ENCODE measurements at places on chromosomes 5 and 9.

DNA sequence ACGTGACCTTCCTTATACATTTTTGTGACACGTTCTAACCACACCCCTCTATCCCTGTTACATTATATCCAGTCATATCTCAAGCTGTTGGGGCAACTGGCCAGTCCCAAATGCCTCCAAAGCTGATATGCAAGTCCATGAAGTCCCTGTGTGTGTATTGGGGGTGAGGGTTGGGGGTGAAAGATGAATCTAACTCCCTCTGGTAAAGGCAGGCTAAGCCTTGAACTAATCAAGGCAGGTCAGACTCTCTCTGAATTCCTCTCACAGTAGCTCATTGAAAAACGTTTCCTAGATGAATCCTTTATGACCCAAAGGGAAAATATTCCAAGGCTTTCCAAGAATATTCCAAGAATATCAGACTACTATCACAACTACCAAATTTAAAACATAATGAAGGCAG is 174.4 kb downstream of the MUSK start:
- DNase-seq, result no peak

DNA sequence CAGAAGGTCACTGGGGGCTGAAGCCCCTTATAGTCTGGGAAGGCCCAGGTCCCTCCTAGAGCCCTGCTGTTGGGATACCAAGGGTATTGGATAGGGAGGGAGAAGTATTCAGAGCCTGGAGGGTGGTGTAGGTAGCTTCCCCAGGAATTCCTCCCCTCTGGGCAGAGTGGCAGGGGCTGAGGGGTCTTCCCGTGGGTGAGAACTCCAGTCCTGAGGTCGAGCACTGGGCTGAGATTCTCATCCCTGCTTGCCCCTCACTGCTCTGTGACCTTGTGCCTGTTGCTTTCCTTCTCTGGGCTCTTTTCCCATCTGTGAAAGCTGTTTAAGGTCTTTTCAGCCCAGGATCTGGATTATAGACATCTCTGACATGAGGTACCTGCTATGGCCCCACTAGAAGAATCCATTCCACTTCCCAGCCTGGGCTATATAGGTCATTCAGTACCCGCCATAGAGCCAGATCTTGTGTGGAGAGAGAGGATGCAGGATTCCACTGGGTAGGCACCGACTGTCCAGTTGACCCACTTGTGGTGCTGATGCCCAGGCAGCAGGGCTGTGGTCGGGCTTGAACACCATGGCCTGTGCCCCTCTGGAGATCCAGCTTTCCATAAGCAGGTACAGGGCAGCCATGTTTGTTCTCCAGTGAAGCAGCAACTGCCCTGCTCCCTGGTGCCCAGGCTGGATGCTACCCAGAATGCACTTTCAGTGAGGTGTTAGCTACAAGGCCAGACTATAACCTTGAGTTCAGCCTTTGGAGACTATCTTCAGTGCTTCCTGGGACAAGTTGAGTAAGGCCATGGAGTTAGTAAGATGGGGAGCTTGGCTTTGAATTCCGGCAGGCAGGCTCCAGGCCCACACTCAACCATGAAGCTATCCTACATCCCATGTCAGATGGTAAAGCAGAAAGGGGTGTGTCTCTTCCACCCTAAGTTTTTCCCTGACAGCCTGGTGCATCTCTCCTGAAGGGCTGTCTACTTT is 60.1 kb downstream of the AMBP start:
- DNase-seq, result no peak

DNA sequence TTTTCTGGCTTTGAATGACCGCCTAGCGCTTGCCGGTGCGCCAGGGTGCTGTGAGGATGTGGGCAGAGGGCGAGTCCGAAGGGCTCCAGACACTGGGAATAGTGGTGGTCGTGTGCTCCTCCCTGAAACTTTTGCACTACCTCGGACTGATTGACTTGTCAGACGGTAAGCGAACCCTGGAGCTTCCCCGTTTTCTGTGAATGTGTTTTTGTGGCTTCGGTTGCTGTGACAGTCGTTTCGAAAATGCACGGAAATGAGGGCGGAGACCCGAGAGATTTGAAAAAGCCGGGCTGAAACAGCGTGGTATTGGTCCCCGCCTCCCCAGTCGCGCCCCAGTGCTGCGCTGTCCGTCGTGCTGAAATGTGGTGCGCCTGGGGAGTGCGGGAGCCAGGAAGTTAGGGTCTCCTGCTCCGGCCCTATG is 102.5 kb upstream of the GABRP start:
- DNase-seq, result peak; percentile 6

- DNase-seq, result no peak
Measured at GRCh38 chr9:92299116-92299515, 5.6 kb upstream of the IARS1 start.

DNA sequence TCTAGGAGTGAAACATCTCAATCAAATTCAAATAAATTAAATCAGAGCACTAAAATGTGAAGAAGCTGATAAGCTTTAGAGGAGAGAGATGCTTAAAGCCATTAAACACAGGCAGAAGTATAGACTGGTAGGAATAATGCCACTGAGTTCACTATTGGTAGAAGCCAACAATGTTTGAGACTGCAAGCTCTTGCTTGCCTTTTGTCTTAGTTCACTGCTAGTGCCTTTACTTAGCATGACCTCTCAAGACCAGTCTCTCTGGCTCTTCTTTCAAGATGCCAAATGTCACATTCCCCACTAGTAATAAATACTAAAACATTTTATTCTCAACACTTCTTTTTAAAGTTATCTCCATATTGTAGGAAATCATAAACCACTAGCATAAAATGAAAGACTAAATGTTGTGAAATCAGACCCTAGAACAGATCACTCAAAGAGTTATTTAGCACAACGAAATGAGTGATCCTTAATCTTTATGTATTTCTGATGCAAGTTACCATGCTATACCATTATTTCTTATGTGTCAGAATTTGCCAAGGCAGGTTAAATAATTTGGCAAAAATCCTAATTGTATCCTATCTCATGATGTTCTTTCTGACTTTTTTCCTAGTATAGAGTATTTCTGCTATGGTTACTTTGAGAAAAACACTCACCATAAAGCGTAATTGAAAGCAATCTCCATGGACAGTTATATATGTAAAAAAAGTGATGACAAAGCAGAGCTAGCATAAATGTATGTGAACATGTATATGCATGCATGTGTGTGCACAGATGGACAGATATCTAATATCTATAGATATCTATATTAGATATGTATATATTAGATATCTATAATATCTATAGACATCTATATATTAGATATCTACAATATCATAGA is 57.5 kb downstream of the PJA2 start:
- DNase-seq, result no peak

DNA sequence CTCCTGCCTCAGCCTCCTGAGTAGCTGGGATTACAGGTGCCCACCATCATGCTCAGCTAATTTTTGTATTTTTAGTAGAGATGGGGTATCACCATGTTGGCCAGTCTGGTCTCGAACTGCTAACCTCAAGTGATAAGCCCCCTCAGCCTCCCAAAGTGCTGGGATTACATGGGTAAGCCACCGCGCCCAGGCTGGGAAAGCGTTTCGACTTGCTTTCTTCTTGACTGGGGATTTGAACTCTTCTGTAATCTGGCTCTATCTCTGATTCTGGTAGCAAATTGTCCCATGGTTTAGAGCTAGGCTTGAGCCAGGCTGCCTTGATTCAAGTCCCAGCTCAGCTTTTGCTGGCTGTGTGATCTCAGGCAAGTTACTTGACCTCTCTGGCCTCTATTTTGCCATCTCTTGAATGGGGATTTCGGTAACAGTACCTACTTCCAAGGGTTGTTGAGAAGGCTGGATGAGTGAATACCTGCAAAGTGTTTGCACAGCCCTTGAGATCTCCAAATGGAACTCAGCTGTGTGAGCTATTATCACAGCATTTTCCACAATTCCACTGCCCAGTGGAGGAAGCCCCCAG is 20.5 kb upstream of the MVB12B start:
- DNase-seq, result no peak

DNA sequence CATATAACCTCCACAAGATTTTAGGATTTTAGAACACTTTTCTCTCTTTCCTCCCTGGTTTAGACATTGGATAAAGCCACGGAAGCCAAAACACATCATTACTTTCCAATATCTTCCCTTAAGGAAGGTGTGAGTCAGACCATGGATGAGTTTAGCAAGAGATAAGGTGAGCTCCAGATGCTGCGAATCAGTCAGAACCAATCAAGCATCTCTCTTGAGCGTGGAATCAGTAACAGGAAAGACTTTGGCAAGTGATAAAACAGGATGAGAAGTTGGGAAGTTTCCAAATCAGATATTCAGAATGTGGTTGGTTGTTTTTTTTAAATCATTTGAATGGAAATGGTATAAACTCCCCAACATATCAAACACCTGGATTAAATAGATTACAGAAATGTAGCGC is 397.8 kb downstream of the EFNA5 start:
- no peak for DNase-seq

GRCh38 chr5:95178046-95178651 is 106.7 kb downstream of the MCTP1 start:
- no peak for DNase-seq

GRCh38 chr5:8944005-8944404 is 601.9 kb downstream of the SEMA5A start:
- no peak for DNase-seq

DNA sequence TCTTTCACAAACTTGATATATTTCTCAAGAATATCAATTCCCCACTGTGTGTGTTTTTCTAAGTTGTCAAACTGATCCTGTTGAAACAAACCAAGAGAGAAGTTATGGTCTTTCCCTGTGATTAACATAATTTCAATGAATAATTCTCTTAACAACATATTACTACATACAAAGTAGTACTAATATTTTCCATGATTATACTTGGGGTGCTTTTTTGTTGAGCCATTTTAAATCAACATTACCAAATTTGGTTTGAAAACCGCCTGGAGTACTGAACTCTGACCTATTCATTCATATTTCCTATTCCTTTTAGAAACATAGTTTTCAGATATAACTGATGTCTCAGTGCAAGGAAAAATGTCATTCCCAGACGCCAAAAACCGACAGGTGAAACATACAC is 48.1 kb downstream of the FNBP1 start:
- DNase-seq, result no peak

DNA sequence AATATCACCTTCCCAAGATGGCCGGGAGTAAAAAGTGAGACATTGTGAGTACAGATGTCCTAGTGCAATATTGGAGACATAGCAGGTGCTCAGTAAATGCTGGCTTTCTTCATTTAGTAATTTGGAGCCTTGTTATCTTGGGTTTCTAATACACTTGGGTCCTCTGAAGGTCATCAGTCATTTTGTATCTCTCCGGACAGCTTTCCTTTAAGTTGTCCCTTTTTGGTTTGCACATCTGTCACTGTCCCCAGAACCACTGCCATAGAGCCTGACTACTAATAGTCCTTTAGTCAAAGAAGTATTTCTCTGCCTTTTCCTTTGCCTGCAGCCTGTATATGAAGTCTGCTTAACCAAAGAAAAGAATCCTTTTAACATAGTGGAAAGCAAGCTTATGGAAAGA is 7.8 kb upstream of the ANGPTL2 start:
- DNase-seq, result no peak

- DNase-seq, result no peak
Measured at GRCh38 chr9:113798062-113799030, 77.8 kb upstream of the ZNF618 start.

- no peak for DNase-seq
Measured at GRCh38 chr9:93427655-93428379, 23.7 kb upstream of the FAM120A start.

- no peak for DNase-seq
Measured at GRCh38 chr5:102048940-102049339, 247.1 kb downstream of the SLCO4C1 start.

DNA sequence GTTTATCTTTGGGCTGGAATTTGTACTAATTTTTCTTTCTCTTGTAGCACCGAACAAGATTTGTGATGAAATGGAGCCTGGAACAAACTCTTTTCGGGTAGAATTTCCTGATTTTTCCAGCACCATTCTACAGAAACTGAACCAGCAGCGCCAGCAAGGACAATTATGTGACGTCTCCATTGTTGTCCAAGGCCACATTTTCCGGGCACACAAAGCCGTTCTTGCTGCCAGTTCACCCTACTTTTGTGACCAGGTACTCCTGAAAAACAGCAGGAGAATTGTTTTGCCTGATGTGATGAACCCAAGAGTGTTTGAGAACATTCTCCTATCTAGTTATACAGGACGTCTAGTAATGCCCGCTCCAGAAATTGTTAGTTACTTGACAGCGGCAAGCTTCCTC is 27.6 kb downstream of the ZBTB43 start:
- no peak for DNase-seq

GRCh38 chr5:8831251-8831650 is 714.6 kb downstream of the SEMA5A start:
- no peak for DNase-seq

GRCh38 chr5:160333721-160334120 is 21.4 kb upstream of the CCNJL start:
- no peak for DNase-seq

DNA sequence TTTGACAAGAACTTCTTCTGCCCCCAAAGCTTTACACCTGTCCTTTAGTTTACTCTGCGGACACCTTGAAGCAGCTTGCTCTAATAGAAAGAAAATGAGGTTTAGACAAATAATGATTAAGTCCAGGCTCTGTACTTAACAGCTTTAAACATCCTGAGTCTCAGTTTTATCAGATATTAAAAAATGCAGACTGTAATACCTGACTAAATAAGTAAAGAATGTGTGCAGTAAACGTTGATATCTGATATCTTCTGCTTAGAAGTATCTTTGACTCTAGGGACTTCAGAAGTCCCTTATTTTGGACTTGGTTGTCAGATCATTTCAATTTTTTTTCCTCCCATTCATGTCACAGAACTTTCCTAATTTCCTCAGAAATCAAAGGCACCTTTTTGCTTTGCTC is 1060.4 kb downstream of the CDH12 start:
- no peak for DNase-seq

DNA sequence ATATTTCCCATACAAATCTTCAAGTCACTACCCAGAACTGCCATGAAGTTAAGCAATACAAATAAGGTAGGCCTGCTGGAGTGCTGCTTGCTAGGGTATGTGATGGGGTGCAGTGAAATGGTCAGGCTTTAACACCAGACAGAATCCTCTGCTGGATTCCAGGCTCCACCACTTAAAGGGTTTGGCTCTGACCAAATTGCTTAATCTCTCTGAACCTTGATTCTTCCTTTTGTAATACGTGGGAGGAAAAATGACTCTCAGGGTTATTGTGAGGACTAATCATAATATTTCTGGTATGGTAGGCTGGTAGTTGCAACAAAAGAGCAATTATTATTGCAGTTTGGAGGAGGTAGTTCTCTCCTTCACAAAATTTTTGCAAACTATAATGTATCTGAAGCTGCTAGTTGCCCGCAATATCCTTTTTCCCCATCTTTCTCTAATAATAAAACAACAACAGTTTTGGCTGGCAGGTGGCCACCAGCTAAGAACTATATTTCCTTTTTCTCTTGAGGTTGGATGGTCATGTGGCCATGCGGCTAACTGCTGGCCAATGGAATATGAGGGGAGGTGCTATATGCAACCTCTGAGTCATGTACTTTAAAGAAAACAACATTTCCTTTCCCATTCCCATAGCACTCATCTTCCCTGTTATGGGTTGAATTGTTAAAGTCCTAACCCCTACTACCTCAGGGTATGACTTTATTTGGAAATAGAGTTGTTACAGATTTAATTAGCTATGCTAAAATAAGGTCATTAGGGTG is 44.1 kb downstream of the CCL28 start:
- DNase-seq, result no peak

Measured in activated CD4-positive, alpha-beta T cell treated with anti-CD3 and anti-CD28 coated beads for 24 hours (primary cell).